ENCODE measurements at places on chromosomes 2 and 18. TPM values are rescaled to one million over a fixed set of nuclear protein-coding genes. Genes with fewer than 3 reads are reported as not detected.
A peak's percentile ranks its signal among the peaks of the same experiment; 100 is the strongest.

Gene OR6B2
- total RNA-seq, result not detected

- no peak for DNase-seq
Observed at GRCh38 chr18:54004828-54005227, 219.6 kb downstream of the MBD2 start.

DNA sequence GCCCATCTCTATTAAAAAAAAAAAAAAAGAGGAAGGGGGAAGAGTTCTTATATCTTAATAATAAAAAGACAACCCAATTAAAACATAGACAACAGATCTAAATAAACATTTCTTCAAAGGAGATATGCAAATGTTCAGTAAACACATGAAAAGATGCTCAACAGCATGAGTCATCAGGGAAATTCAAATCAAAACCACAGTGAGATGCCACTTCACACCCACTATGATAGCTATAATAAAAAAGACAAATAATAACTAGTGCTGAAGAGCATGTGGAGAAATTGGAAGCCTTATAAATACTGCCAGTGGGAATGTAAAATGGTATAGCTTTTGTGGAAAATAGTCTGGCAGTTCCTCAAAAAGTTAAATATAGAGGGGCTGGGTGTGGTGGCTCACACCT, 61.5 kb upstream of the CYP20A1 start:
- DNase-seq, result no peak

GRCh38 chr18:76216096-76216495, 278.9 kb downstream of the ZNF516 start:
- no peak for DNase-seq

- DNase-seq, result peak; percentile 81
Observed at GRCh38 chr2:19688059-19688458, 213.7 kb downstream of the TTC32 start.

DNA sequence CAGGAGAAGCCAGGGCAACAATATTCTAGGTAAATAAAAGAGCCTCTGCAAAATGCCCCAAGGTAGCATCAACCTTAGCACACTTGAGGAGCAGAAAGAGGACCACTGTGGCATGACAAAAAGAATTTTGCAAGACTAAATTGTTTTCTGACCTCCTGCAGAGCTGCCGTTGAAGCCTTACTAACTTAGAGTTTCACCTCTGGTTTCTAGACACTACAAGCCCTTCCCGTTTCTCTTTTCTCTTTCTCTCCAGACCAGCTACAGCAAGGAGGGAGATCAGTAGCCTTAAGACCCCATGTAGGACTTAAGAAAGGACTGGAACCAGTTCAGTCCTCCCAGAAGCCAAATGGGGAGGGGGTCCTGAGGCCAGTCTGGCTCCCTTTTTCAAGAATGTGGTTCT, 73.3 kb upstream of the SP3 start:
- DNase-seq, result no peak

GRCh38 chr2:211846036-211846400, 692.6 kb downstream of the ERBB4 start:
- no peak for DNase-seq

DNA sequence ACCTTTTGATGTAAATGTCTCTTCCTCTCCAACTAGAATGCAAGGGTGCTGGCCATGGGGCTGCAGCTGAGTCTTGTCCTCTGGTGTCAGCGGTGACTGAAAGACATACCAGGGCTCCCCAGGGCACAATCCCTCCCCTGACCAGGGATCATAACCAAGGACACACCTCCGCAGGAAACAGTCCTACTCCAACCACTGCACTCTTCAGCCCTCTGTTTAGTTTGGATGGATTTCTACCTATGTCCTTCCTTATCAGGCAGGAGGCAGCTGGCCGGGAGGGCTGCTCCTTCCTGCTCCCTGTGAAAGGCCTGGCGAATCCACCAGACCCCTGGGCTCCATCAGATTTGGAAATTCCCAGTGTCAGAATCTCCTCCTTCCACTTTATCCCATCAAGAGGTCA, 185.2 kb upstream of the ID2 start:
- no peak for DNase-seq

DNA sequence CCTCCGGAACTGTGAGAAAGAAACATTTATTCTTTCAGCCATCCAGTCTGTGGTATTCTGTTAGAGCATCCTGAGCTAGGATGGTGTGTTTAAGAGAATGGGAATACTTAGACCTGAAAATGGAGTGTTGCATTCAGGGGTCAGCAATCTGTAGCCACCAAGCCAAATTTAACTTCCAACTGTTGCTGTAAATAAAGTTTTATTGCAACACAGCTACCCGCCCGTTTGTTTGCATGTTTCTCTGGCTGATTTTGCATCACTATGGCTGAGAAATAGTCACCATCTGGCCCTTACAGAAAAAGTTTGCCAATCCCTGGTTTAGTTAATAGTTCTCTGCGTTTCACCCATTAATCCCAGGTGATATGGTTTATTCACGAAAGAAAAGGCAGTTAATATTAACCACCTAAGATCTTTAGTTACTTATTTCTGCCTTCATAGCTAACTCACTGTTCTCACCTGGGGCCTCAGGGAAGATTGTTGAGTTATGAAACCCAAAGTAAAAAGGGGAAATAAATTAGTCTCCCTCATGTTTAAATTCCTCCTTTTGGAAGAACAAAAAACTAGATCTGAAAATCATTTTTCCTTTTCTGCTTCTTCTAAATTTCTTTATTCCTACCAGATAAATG, 9.5 kb upstream of the CYS1 start:
- no peak for DNase-seq

DNA sequence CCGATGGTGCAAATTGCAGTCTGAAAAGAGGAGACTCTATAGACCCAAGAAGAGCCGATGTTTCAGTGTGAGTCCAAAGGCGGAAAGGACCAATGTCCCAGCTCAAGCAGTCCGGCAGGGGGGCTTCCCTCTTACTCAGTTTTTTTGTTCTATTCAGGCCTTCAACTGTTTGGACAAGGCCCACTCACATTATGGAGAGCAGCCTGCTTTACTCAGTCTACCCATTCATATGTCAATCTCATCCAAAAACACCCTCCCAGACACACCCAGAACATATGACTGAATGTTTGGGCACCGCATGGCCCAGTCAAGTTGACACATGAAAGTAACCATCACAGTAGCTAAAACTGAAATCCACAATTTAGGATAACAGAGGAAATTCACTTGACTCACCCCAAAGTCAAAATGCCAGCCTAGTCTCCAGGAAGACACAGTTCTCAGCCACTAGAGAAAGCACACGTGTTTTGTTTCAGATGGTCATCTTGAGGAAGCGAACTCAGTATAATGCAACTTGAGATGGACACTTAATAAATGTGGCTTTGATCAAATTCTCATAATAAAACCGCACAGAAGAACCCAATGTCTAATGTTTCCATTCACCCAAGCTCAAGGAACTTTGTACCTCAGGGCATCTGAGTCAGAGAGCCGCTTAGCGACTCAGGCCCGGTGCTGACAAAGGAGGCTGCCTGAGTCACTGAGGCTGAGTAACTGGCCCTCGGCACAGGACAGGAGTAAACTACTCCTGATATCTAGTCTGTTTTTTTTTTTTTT, 2.4 kb downstream of the FHL2 start:
- DNase-seq, result no peak

DNA sequence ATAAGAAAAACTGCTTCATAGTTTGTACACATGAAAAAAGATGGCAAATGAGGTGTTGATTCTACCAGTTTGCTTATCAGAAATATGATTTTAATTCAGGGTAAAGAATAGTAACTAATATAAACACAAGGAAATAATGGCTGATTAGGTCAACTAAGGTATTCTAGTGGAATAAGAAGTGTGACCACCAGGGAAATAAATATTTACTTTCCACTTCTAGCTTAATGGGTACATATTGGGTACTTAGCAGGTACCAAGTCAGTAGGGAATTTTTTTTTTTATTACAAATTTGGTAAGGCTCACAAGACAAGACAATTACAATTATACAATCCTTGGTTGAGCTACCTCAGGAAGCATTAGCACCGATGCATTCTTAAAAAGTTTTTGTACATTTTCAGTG, 135.7 kb downstream of the PLEKHA3 start:
- no peak for DNase-seq

Measured in vagina (tissue), 2 donors.